ENCODE measurements at places on chromosomes 3 and 15.

DNA sequence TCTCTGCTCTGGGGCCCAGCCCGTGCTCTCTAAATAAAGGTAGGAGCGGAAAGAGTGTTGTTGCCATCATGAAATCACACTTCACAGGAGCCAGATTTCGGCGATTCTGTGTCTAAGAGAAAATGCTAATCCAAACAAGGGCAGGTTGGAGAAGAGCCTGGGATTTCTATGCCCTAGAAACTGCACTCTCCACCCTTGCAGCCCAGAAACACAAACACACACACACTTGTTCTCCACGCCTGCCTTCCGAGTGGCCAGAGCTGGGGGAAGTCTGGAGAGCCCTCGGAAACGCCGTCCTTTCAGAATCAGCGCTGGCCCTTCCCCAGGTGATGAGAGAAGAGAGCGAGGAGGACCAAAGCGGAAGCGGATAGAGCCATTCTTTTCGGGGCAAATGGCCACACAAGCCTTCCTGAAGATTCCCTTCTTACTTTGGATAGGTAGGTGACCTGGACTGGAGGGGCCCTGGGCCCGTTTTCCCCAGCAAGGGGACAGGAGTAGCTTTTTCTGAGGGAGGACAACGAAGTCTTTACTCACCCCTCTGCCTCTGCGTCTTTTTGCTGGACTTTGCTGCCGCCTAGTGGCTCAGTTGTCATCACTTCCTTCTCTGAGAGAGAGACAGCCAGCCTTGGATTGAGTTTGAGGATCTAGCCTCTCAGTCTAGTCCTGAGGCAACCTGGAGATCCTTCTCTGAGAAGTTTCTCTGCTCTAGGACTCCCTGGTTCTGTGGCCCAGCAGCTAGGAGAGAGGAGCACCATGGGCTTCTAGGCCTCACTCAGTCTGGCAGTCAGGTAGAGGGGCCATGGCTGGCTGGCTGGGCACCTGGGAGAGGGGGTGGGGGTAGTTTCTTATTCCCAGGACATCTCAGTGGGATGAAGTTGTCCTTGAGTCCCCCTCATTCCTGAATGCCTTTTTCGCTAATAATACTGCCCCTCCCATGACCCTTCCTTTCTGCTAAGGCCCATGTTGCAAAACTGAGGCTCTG, 37.7 kb downstream of the SENP8 start:
- DNase-seq = peak; percentile 89

DNA sequence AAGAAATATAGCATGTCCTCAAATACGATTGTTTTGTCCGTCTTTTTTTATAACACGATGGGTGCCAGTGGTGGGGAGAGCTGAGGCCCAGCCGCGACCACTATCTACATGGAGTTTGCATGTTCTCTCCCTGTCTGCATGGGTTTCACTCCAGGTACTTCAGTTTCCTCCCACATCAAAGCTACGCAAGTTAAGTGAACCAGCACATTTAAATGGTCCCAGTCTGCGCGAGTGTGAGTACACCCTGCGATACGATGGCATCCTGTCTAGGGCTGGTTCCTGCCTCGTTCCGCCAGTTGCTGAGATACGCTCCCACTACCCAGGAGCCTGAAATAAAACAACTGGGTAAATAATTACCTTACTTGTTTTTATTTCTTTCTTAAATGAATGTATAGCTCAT, 40.6 kb downstream of the ATP13A3 start:
- DNase-seq = no peak

- DNase-seq = peak; percentile 38
Observed at GRCh38 chr3:197554196-197554561, 1.6 kb downstream of the BDH1 start.

DNA sequence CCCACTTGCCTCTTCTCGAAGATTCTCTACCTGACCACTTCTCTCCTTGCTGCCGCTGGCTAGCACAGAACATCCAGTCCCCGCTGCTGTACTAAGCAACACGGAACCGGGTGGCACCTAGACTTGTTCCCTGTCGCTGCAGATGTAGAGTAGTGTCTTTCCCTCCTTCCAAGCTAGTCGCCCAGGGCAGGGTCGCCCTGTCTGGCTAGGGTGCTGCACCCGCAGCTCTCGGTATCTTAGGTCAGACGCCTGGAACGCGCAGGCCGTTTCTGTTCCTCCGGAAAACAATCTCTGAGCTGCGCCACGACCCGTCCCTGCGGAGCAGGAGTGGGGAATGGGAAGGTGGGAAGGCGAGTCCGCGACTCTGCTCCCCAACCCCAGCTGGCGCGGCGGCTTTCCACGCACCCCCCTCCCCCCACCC, 758 bp upstream of the SNX33 start:
- peak; percentile 12 for DNase-seq

DNA sequence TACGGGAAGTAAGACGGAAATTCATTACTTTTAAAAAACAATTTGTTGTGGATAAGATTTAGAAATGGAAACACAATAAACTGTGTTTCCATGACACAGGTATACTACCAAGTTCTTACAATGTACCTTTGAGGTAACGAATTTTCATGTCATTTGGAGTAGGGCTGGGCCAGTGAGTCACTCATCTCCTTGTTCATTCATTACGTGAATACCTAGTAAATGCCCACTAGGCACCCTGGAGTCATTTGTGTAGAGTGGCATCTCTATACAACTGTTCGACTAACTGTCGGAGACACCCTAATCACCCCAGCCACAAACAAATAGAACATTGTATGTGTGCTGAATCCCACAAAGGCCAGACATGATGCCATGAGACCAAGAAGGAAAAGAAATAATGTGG, 94.8 kb downstream of the IGF1R start:
- DNase-seq = no peak

- DNase-seq = peak; percentile 43
Observed at GRCh38 chr3:13012221-13012691, 61.0 kb downstream of the IQSEC1 start.

DNA sequence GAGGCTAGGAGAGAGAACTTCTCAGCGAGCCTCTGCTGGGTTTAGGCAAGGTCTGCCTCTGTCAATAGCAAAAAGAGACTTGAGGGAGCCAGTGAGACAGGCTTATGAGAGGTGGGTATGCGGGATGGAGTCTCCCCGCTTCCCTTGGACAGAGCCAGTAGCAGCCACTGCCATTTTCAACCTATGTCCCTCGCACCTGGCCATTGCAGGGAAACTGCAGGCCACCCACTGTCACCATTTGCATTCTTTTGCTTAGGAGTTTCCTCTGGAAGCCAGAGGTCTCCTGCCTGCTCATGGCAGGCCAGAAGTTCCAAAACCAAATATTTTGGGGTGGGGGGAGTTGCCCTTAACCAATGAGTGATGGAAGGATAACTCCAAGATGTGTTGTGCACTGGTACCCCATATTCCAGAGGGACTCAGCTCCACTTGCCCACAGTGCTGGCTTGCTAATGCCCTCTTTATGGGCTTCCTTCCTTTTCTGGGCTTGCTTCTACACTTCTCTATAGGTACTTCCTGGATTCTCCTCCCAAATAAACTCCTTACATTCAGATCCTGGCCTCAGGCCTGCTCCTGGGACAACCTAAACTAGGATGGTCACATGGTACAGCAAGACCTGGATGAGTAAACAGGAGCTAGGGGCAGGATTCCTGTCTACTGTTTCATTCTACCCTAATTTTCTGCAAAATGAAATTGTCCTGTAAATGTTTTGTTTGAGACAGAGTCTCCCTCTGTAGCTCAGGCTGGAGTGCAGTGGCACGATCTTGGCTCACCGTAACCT, 108.9 kb upstream of the PROK2 start:
- DNase-seq = no peak

DNA sequence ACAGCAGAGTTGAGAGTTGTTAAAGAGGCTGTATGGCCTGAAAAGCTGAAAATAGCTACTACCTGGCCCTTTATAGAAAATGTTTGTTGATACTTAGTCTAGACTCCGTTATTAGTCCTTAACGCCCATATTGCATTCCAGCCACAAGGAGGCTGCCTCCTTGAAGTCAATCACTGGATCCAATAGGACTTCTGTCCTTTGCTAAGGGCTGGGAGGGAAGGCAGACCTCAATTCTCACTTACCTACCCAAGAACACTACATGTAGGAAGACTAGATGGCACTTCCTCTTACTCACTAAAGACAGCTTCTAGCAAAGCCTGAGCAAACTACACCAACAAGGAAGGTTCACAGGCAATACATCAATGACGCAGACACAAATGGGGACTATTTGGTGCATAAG, 139.5 kb upstream of the HACD2 start:
- DNase-seq = no peak

DNA sequence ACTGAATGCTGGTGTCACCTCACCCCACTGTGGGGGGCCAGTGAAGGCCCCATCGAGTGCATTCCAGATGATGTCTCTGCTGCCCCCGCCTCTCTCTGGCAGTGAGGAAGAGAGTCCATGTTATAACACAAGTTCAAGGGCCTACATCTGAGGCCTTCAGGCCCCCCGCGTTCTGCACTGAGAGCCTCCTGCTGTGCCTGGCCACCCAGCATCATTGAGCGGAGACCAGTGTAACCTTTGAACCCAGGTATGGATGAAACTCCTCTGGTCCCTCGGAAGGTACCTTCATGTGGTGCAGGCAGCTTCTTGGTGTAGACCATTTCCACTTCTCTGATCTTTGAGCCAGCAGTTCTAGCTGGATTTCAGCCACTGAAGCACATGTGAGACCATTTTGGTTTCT, 324.9 kb downstream of the OCA2 start:
- DNase-seq = no peak

GRCh38 chr15:36160351-36160750, 419.1 kb upstream of the CDIN1 start:
- DNase-seq = no peak

DNA sequence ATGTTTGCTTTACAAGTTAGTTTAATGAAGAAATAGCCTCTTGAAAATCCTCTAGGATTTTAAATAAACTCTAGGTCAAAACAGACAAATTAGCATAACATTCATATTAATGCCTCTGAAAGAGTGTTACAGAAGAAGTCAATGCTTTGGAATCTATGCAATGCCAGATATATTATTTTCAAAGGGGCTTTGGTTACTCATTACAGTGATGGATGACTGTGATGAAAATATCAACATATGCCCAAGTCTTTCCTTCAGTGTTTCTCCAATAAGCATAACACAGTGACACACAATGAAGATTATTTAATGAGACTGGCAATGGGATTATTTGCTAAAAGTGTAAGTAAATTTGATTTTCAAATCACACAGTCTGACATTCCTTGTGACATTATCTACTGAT, 1247.2 kb downstream of the ROBO2 start:
- no peak for DNase-seq

DNA sequence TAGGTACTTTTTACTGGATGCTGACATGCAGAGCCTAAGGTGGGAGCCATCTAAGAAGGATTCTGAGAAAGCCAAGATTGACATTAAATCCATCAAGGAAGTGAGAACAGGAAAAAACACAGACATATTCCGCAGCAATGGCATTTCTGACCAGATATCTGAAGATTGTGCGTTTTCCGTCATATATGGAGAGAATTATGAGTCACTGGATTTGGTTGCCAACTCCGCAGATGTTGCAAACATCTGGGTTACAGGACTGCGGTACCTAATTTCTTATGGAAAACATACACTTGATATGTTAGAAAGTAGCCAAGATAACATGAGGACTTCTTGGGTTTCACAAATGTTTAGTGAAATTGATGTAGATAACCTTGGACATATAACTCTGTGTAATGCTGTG, 125.1 kb downstream of the PLCL2 start:
- DNase-seq = no peak

DNA sequence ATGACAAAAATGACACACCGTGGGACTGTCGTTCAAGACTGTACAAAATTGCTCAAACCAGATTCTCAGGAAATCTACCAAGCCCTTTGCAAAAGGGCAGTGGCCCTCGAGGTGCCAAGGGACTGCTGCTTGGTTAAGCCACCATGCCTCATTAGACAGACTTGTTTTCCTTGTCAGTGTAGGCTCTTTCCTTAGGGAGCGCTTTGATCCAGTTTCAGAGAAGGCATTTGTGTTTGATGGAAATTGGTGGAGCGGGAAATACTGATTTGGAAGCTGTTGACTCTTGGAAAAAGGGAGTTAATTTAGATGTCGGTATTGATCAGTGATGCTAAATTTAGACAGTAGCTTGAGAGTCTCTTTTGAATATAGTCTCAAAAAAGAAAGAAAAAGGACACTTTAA, 304.3 kb upstream of the UMPS start:
- no peak for DNase-seq

- DNase-seq = no peak
Observed at GRCh38 chr15:29968895-29969561, 113.7 kb upstream of the GOLGA8J start.

GRCh38 chr3:29454161-29454611, 173.3 kb downstream of the RBMS3 start:
- DNase-seq = peak; percentile 7

GRCh38 chr15:70892912-70893560, 410 bp downstream of the LRRC49 start:
- no peak for DNase-seq

- no peak for DNase-seq
Observed at GRCh38 chr3:97970156-97970555, 2.1 kb downstream of the RIOX2 start.

- no peak for DNase-seq
Observed at GRCh38 chr15:71290002-71290401, 174.7 kb downstream of the THSD4 start.

GRCh38 chr15:38176155-38176554, 76.5 kb upstream of the SPRED1 start:
- DNase-seq = no peak
